ENCODE measurements at places on chromosomes 11 and 22. TPM values are rescaled to one million over a fixed set of nuclear protein-coding genes. Genes with fewer than 3 reads are reported as not detected.

NELL1 gene
- not detected for total RNA-seq

MMP7 gene
- not detected for total RNA-seq

DMC1 gene
- 21.1 TPM for total RNA-seq

EIF4G2 gene
- 846 TPM for total RNA-seq

LRRC56 gene
- total RNA-seq = 1.7 TPM

DDIAS gene
- total RNA-seq = 21.4 TPM

APOBEC3F gene
- 15.8 TPM for total RNA-seq

CYB5R2 gene
- 26.9 TPM for total RNA-seq

TCN1 gene
- not detected for total RNA-seq

MUC6 gene
- not detected for total RNA-seq

PANX3 gene
- not detected for total RNA-seq

TMEM184B gene
- total RNA-seq = 21.4 TPM

PGGHG gene
- 97.8 TPM for total RNA-seq

DDT gene
- total RNA-seq = 144 TPM

OR2D2 gene
- total RNA-seq = 0.37 TPM

RAC2 gene
- total RNA-seq = 655 TPM

CCDC87 gene
- total RNA-seq = 0.19 TPM

SCGB1D2 gene
- not detected for total RNA-seq

P4HA3 gene
- total RNA-seq = not detected

BACE1 gene
- 0.11 TPM for total RNA-seq

HBG2 gene
- 0.41 TPM for total RNA-seq

KRTAP5-2 gene
- not detected for total RNA-seq

XKR3 gene
- total RNA-seq = not detected

OR52A1 gene
- total RNA-seq = not detected

NUP50 gene
- total RNA-seq = 159 TPM

ACTN3 gene
- total RNA-seq = 0.57 TPM

OR5D16 gene
- total RNA-seq = not detected

AMBRA1 gene
- total RNA-seq = 20.9 TPM

PDGFD gene
- total RNA-seq = not detected

SPON1 gene
- total RNA-seq = not detected

MS4A14 gene
- total RNA-seq = not detected

KIRREL3 gene
- not detected for total RNA-seq

LMF2 gene
- total RNA-seq = 76.7 TPM

THAP12 gene
- 36.0 TPM for total RNA-seq

PKDREJ gene
- 0.04 TPM for total RNA-seq

RFPL2 gene
- not detected for total RNA-seq

OR2AG2 gene
- total RNA-seq = not detected

PHETA2 gene
- 2.1 TPM for total RNA-seq

GRK3 gene
- 31.6 TPM for total RNA-seq

MS4A12 gene
- total RNA-seq = not detected

OR8G1 gene
- total RNA-seq = not detected

TMPRSS4 gene
- not detected for total RNA-seq

C22orf31 gene
- not detected for total RNA-seq

KLHL22 gene
- total RNA-seq = 20.2 TPM

DEFB108B gene
- not detected for total RNA-seq

USP2 gene
- 1.3 TPM for total RNA-seq

CRYAB gene
- total RNA-seq = not detected

SLC22A6 gene
- total RNA-seq = not detected

KRTAP5-1 gene
- not detected for total RNA-seq
